ENCODE measurements at places on chromosomes 7 and 10.

DNA sequence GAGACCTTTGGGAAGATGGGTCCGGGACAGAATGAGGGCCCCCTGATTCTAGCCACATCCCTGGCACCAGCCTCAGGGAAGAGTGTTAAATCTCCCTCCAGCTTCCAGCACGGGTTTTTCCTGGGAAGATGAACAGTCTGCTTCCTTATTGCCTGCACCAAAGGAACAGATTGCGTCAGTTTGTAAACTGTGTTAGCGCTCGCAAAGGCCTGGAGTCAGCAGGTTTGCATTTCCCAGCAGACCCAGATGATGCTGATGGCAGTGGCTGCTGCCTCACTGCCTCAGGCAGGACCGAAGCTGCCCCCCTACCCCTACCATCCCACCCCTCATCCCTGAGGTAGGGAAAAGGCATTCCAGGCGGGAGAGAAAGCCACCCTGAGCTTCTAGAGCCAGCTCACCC, 34.6 kb upstream of the LRRC4 start:
- no peak for DNase-seq

DNA sequence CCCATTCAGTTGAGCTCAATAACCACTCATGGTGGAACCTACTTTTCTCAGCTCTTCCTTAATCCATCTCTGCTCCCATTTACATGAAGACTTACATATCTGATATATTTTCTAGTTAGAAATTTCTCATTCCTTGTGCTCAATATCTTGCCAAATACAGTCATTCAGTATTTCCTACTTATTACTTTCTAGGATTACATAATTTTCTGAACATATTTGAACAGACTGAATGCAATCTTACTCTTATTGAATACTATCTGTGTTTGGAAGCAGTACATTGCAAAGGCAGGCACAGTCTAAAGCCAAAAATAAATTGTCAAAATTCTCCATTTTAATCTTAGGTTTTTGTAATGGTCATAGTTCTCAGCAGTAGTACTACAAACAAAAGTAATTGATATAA, 126.0 kb downstream of the GNAI1 start:
- DNase-seq = no peak

GRCh38 chr7:123860848-123861247, 15.9 kb downstream of the HYAL4 start:
- no peak for DNase-seq

- DNase-seq = no peak
Observed at GRCh38 chr10:98313598-98313997, 45.6 kb upstream of the LOXL4 start.

- no peak for DNase-seq
Observed at GRCh38 chr7:52659178-52659577, 376.3 kb upstream of the POM121L12 start.

DNA sequence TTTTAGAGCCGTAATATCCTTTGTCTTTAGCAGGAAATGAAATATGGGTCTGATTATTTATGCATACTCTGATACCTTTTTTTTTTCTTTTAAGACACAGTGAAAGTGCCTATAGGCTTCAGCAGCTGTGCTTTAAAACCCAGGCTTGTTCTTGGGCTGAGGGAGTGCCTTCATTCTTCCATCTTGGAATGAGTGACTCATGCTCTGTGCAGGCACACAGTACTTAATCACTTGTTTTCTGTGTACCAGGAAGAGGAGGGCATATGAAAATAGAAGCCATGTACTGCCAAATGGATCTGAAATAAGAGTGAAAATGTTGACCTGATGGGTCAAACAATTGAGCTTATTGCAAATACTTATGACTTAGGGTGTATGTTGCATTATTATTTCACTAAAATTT, 12.0 kb downstream of the INPP5F start:
- DNase-seq = no peak
